NCI-H2081 (cell line): ENCODE measurements at places on chromosomes 16 and 17.

GRCh38 chr16:57191056-57191571 is 5.0 kb downstream of the RSPRY1 start:
- DNase-seq = no peak

DNA sequence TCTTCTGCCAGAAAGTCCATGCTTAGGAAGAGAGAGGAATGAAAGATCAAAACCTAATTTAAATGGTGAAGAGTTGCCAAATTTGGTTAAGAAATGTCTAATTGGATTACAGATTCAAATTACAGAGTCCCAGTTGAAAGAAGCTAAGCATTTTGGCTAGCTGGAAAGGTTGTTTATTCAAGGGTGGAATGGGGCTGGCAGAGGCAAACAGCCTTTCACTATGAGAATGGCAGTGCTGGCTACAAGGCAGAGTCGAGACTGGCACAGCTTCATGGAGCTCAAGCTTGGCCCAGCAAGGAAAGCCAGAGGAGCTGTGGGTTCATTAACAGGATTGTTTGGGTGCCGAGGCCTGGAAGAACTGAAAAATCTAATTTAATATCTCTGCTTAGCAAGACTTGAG is 13.6 kb downstream of the MAP3K3 start:
- DNase-seq = no peak

DNA sequence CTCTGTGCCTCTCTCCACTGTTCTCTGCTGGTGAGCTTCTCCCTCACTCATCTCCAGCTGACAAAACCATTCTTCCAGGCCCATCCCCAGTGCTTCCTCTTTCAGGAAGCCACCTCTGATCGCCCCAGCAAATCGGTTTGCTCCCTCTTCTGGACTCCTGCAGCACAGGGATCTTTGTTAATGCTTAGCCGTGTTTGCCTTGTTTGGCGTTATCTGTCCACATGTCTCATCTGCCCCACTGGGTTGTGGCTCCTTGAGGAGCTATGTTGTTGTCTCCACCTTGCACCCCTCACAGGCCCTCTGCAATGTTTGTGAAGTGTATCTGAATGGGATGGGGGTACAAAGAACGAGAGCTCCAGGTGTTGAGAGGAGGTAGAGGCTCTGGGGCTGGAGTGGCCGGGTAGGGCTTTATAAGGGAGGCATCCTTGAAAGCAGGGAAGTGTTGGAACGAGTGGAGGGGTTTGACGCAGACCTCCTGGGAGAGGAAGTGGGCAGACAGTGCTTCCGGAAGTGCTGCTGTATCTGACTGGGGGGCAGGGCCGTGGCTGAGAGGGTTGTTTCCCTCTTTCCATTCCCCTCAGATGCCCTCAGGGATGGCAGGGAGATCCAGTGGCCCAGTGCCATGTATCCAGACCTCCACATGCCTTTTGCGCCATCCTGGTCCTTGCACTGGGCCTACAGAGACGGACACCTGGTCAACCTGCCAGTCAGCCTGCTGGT is 27.8 kb downstream of the CASKIN2 start:
- no peak for DNase-seq

- DNase-seq = no peak
These were observed 161.4 kb upstream of the C17orf78 start for GRCh38 chr17:37214416-37214815.

DNA sequence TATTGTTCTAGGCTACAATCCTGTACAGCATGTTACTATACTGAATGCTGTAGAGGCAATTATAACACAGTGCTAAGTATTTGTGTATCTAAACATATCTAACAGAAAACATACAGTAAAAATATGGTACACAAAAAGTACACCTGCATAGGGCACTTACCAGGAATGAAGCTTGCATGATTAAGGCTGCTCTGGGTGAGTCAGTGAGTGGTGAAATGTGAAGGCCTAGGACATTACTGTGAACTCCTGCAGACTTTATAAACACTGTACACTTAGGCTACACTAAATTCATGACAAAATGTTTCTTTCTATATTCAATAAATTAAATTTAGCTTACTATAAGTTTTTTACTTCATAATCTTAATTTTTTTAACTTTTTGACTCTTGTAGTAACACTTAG is 37.1 kb downstream of the AMFR start:
- DNase-seq = no peak

GRCh38 chr17:28407974-28408306 is 1.9 kb upstream of the SLC46A1 start:
- DNase-seq = no peak

DNA sequence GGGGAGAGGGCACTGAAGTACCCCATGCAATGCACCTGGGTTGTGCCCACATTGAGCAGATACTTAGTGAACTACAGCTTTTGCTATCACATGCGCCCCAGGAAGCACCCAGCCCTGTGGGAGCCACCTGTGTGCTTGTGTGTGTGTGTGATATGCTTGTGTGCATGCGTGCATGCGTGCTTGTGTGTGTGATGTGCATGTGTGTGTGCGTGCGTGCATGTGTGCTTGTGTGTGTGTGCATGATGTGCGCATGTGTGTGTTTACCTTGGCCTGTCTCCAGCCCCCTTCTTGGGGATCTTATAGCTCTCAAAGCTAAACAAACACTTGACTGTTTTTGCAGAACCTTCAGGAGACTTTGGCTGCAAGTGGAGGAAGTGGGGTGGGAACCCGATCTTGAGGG is 841 bp downstream of the C16orf89 start:
- DNase-seq = no peak

DNA sequence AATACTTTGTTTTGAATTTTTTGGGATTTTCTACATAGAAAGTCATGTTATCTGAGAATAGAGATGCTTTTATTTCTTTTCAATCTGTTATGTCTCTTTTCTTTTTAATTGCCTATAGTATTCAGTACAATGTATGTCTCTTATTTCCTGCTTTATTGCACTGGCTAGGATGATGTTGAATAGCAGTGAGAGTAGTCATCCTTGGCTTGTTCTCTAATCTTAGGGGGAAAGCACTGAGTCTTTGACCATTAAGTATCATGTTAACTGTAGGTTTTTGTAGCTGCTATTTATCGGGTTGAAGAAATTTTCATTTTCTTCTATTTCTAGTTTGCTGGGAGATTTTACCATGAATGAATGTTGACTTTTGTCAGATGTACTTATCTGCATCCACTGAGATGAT is 10.0 kb upstream of the ABCA3 start:
- no peak for DNase-seq

GRCh38 chr17:66098040-66098439 is 93.9 kb downstream of the CEP112 start:
- DNase-seq = no peak

DNA sequence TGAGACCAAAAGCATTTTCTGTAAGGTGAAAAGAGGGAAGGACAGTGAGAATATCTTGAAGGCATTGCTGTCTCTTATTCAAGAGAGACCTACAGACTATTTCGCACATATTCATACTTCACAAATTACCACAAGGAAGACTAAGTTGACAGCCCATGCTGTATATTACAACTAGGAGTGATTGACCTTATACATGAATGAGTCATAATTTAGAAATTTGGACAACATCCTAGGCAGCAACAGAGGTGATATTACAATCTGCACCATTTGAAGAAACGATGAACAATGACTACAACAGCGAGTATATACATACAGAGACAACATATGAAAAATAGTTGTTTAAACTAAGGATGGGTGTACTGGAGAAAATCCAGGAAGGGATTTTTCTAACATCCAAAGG is 971.7 kb downstream of the CDH11 start:
- DNase-seq = no peak

DNA sequence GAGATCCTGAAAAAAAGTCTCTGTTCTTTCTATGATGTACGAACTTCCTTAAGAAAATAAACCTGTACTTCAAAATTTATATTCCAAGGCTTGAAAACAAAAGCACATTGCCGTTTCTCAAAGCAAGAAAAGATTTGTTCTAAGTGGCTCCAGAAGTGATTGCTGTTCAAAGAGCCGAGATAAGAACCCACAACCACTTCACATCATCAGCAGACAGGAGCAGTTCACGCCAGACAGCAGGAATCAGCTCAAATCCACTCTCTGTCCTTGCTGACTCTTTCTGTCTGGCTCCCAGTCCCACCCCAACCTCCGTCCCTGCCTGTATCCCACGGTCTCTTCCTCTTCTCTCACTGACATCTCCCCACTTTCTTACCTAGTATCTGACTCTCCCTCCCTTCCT is 85.0 kb upstream of the MYOCD start:
- DNase-seq = no peak

DNA sequence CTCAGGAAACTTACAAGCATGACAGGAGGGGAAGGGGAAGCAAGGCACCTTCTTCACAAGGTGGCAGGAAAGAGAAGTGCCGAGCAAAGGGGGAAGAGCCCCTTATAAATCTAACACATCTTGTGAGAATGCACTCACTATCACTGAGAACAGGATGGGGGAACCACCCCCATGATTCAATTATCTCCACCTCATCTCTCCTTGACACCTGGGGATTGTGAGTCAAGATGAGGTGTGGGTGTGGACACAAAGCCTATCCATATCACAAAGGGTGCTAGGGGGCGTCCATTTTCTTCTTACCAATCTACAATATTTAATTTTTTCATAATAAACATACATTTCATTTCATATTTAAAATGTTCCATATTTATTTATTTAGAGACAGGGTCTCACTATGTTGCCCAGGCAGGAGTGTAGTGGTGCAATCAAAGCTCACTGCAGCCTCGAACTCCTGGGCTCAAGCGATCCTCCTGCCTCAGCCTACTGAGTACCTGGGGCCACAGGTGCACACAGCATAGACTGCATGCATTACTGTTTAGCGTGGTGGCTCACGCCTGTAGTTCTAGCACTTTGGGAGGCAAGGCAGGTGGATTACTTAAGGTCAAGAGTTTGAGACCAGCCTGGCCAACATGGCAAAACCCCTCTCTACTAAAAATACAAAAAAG is 26.5 kb upstream of the FAAP100 start:
- no peak for DNase-seq

- DNase-seq = no peak
These were observed 16.4 kb downstream of the REXO5 start for GRCh38 chr16:20822521-20823325.
